ENCODE measurements at places on chromosomes 16 and 17. TPM values are rescaled to one million over a fixed set of nuclear protein-coding genes. Genes with fewer than 3 reads are reported as not detected.

P2RX5 gene
- 18.3 TPM for total RNA-seq

- H3K4me1 ChIP-seq, result peaks cover 10% of the 10 kb centered on the region
- DNase-seq, result no peak
- H3K27me3 ChIP-seq, result peaks cover 15% of the 10 kb centered on the region
- no peak overlapping the region for H3K27ac ChIP-seq
- H3K4me3 ChIP-seq, result no peak overlapping the region
- no peaks in the 10 kb centered on the region for H3K36me3 ChIP-seq
These were observed 91.8 kb downstream of the KCNJ12 start for GRCh38 chr17:21467739-21468490.

PCGF2 gene
- 20.7 TPM for total RNA-seq

- no peak for DNase-seq
- no peak overlapping the region for H3K4me3 ChIP-seq
- no peaks in the 10 kb centered on the region for H3K4me1 ChIP-seq
- no peak overlapping the region for H3K27ac ChIP-seq
- no peaks in the 10 kb centered on the region for H3K36me3 ChIP-seq
These were observed 175.9 kb downstream of the IRF8 start for GRCh38 chr16:86074651-86075487.
